CD4-positive, alpha-beta T cell (primary cell): ENCODE measurements at places on chromosomes 12 and 14. TPM values are rescaled to one million over a fixed set of nuclear protein-coding genes. Genes with fewer than 3 reads are reported as not detected.

Gene ZDHHC22
- total RNA-seq: not detected

- no peak for DNase-seq
- H3K4me3 ChIP-seq: no peak overlapping the region
- H3K4me1 ChIP-seq: peaks cover 3% of the 10 kb centered on the region
- H3K27ac ChIP-seq: no peak overlapping the region
- H3K36me3 ChIP-seq: no peaks in the 10 kb centered on the region
These were observed 73.8 kb upstream of the RIN3 start for GRCh38 chr14:92439537-92440344.

- no peaks in the 10 kb centered on the region for H3K36me3 ChIP-seq
- no peak for DNase-seq
- no peak overlapping the region for H3K4me3 ChIP-seq
- no peaks in the 10 kb centered on the region for H3K27me3 ChIP-seq
- no peaks in the 10 kb centered on the region for H3K4me1 ChIP-seq
These were observed 449.1 kb upstream of the SOX5 start for GRCh38 chr12:24398605-24399004.

GRCh38 chr12:120102189-120103043 lies 14.1 kb downstream of the RAB35 start:
- peaks cover 93% of the 10 kb centered on the region for H3K36me3 ChIP-seq
- H3K27me3 ChIP-seq: no peaks in the 10 kb centered on the region
- H3K4me3 ChIP-seq: no peak overlapping the region
- H3K27ac ChIP-seq: peak overlapping the region; percentile 21
- DNase-seq: no peak
- peaks cover 38% of the 10 kb centered on the region for H3K4me1 ChIP-seq

GRCh38 chr12:6430124-6430989 lies 14.4 kb upstream of the CD27 start:
- H3K4me3 ChIP-seq: peak overlapping the region; percentile 3
- no peaks in the 10 kb centered on the region for H3K27me3 ChIP-seq
- H3K36me3 ChIP-seq: no peaks in the 10 kb centered on the region
- DNase-seq: no peak
- H3K27ac ChIP-seq: no peak overlapping the region

Gene KRT77
- total RNA-seq: 0.11 TPM
